ENCODE measurements at places on chromosomes 6 and 20.

GRCh38 chr20:20824924-20825584 is 112.6 kb upstream of the RALGAPA2 start:
- peak; percentile 76 for DNase-seq
- H3K27me3 ChIP-seq = peaks cover 13% of the 10 kb centered on the region
- no peak overlapping the region for H3K4me3 ChIP-seq
- H3K36me3 ChIP-seq = no peaks in the 10 kb centered on the region
- no peak overlapping the region for H3K27ac ChIP-seq
- peaks cover 2% of the 10 kb centered on the region for H3K4me1 ChIP-seq

DNA sequence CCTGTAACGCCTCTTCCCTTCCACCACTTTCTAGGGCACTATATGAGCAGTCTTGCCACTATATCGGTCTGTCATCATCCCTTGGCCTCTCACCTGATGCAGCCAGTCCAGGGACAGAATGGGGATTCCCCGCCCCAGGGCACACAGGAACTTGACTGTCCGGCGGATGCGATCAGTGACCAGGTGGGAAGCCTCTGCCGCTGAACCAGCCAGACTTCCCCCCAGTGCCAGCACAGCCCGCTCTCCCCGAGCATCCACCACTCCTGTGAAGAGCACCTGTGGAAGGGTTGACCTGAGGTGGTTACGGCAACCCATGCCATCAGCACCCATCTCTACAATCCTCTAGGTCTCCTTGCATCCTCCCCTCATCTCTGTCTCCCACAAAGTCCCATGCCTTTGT is 12.2 kb upstream of the NRM start:
- DNase-seq = no peak
- no peak overlapping the region for H3K4me3 ChIP-seq
- peaks cover 59% of the 10 kb centered on the region for H3K36me3 ChIP-seq
- H3K27me3 ChIP-seq = no peaks in the 10 kb centered on the region
- H3K4me1 ChIP-seq = no peaks in the 10 kb centered on the region

DNA sequence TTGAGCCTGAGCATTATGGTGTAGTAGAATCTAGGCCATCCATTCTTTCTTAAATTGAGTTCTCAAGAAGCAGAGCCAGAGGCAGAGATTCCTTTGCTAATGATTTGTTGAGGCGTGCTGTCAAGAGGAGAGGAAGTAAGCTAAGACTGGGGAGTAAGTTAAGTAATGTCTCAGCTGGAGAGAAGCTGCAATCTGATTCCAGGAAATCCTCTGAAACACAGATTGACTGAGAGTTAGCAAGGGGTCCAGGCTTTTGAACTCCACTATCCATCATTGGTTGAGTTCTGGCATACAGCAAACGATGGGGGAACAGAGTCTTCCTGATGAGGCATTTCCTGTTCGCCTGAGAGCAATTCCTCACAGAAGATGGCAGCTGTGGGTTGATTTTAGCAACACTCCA is 207.4 kb upstream of the RAB32 start:
- H3K36me3 ChIP-seq = no peaks in the 10 kb centered on the region
- no peak overlapping the region for H3K4me3 ChIP-seq
- no peaks in the 10 kb centered on the region for H3K27me3 ChIP-seq
- DNase-seq = peak; percentile 51
- peaks cover 4% of the 10 kb centered on the region for H3K4me1 ChIP-seq

DNA sequence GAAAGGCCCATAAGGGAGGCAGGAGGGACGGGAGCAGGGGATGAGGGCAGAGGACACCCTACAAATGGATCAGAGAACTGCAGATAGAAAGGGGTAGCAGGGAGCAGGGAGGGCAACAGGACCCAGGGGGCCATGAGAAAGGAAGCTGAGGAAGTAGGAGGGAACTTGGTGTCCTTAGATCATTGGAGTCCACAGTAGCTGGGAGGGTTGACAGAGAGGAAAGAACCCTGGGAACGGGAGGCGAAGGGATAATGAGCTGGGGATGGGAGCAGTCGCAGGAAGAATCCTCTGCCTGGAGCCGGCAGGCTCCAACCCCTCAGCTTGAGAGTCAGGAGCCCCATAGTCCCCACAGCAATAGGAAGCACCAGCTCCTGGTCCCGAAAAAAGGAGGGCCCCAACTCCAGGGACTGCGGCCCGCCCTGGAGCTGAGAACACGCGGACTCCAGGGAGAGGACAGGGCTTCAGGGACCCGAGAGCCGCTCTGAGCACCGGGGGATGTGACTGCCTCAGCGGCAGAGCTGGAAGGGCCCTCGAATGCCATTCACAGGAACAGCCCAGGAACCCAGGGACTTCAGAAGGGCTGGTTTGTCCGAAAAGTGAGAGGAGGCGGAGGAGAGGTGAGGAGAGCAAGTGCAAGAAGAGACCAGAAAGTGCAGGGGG is 32.7 kb downstream of the HLA-A start:
- DNase-seq = no peak
- peak overlapping the region; percentile 9 for H3K4me3 ChIP-seq
- H3K4me1 ChIP-seq = peaks cover 19% of the 10 kb centered on the region
- no peaks in the 10 kb centered on the region for H3K36me3 ChIP-seq
- peaks cover 29% of the 10 kb centered on the region for H3K27me3 ChIP-seq

DNA sequence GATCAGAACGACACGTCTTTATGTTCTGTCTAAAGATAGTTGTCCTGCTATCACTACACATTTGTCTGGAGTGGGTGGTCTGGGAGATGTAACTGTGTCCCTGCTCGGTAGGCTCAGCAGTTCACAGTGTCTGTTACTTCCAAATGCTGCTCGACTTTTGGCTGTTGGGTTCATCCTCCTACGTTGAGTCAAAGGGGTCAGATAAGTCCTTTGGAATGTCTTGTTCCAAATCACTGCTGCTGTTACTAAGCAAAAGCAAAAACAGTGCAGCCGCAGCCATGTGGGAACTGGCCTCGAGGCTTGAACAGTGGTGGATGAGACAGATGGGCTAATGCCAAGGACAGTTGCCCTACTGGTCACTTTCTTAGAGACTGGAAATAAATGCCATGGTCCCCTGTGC is 272.2 kb upstream of the MAP3K7 start:
- no peak for DNase-seq
- H3K4me3 ChIP-seq = no peak overlapping the region
- H3K27ac ChIP-seq = no peak overlapping the region
- no peaks in the 10 kb centered on the region for H3K4me1 ChIP-seq

GRCh38 chr6:41269166-41269565 is 17.3 kb downstream of the TREM1 start:
- no peaks in the 10 kb centered on the region for H3K36me3 ChIP-seq
- H3K27me3 ChIP-seq = peaks cover 3% of the 10 kb centered on the region
- no peak for DNase-seq
- H3K4me1 ChIP-seq = no peaks in the 10 kb centered on the region
- H3K27ac ChIP-seq = no peak overlapping the region
- no peak overlapping the region for H3K4me3 ChIP-seq

DNA sequence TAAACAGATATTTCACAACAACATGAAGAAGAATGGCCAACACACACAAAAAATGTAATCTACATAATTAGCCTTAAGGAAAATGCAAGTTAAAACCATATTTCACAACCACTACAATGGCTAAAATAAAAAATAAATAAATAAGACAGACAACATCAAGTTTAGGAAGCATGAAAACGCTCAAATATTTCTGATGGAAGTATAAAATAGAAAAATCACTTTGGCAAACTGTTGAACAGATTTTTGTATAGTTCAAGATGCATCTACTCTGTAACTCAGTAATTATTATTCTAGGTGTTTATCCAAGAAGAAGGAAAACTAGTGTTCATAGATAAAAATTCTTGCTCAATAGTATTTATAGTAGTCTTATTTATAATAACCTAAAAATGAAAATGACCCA is 1410.1 kb upstream of the ADGRB3 start:
- H3K4me1 ChIP-seq = peaks cover 2% of the 10 kb centered on the region
- H3K27me3 ChIP-seq = no peaks in the 10 kb centered on the region
- no peak for DNase-seq
- no peak overlapping the region for H3K4me3 ChIP-seq
- H3K36me3 ChIP-seq = no peaks in the 10 kb centered on the region

GRCh38 chr6:7151381-7151780 is 43.6 kb downstream of the RREB1 start:
- no peaks in the 10 kb centered on the region for H3K36me3 ChIP-seq
- DNase-seq = no peak
- no peaks in the 10 kb centered on the region for H3K27me3 ChIP-seq

DNA sequence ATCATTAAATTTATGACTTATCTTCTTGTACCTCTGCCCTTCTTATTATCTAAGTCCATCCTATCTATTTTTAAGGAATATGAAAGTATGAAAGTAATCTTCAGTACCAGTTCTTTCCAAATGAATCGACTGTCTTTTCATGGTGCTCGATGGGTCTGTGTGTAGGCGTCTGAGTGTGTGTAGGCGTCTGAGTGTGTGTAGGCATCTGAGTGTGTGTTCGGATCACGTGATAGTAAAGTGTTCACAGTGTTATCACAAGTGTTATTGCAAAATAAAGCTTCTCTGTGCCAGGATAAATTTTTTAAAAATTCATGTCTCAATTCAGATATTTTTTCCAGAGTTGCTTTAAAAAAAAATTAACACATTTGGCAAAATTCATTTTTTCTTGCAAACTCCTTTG is 58.3 kb downstream of the BMP6 start:
- no peak overlapping the region for H3K4me3 ChIP-seq
- H3K36me3 ChIP-seq = no peaks in the 10 kb centered on the region

DNA sequence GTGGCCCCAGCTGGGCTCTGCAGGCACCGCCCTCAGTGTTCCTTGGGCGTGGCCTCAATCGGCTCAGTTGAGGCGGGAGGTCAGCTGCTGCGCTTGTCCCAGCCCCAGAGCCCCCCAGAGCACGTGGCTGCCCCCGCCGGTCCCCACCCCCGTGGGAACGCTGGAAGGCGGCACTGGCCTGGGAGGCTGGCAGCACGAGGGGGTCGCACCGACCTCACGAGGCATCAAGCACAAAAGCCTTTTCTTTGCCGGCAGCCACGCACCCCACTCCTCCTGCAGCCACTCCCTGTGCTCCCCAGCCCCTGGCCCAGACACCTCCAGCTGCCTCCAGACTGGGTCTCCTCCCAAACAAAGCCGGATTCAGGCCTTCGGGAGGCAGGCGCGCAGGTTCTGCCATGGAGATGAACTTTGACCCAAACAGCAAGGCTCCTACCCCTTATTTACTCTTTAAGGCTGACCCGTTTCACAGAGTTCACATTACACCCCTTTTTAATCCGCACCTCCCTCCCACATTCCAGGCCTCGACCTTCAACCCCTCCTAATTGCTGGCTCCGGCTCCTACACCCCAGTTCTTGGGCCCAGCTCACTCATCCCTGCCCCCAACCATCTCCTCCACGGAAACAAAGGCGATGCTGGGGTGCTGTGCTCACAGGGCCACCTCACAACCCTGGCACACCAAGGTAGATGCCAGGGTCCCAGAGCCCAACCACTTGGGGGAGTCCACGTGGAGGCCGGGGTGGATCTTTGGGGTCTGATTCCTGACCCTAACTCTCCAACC is 111.7 kb downstream of the NOL4L start:
- H3K4me3 ChIP-seq = peak overlapping the region; percentile 11
- H3K4me1 ChIP-seq = peaks cover 89% of the 10 kb centered on the region
- DNase-seq = no peak

- no peaks in the 10 kb centered on the region for H3K27me3 ChIP-seq
- DNase-seq = peak; percentile 46
- H3K4me3 ChIP-seq = no peak overlapping the region
- H3K36me3 ChIP-seq = no peaks in the 10 kb centered on the region
Observed at GRCh38 chr6:163122365-163122764, 292.2 kb upstream of the QKI start.

DNA sequence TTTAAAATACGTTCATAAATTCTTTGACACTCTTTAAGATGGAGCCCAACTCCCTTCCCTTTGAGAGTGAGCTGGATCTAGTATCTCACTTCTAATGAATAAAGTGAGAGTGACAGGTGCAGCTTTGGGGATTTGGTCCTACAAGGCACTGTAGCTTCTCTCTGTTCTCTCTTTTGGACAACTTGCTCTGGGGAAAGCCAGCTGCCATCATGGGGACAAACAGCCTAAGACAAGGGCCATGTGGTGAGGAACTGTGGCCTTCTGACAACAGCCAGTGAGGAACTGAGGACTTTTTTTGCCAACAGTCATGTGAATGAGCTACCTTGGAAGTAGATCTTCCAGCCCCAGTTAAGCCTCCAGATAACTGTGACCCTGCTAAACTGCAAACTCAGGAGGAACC is 272.8 kb upstream of the AGPAT4 start:
- H3K36me3 ChIP-seq = no peaks in the 10 kb centered on the region
- DNase-seq = no peak
- H3K4me1 ChIP-seq = no peaks in the 10 kb centered on the region

DNA sequence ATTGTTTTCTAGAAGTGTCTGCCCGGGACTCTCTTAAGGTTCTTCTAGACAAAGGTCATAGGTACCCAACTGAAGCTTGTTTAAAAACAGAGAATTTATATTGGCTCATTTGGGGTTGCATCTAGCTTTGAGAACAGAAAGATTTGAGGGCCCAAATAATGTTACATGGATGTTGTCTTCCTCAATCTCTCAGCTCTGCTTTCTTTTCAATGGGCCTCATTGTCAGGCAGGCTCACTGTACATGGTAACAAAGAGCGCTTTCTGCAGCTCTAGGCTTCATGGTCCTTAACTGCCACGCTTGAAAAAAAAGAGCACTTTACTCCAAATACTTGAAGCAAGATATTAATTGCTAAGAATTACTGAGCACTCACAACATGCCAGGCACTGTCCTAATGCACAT is 22.2 kb downstream of the NHLRC1 start:
- no peak overlapping the region for H3K4me3 ChIP-seq
- no peaks in the 10 kb centered on the region for H3K36me3 ChIP-seq
- no peaks in the 10 kb centered on the region for H3K4me1 ChIP-seq
- H3K27ac ChIP-seq = no peak overlapping the region
- no peak for DNase-seq

DNA sequence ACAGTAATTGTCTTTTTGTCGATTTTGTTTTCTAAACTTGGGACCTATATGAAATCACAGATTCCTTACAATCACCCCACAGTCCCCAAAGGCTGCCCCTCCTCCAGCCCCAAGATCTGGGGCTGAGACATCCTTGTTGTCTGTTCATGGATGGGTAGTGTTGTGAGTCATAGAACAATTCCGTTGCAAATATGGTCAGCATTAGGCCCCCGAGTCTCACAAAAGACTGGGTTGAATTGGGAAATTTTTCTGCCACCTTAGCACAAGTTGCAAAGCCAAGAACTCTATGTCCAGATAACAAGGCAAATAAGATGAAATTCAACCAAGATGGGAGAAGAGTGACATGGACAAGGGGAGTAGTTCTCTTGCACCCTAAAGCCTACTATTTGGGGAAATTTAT is 10.5 kb upstream of the TAB2 start:
- H3K27ac ChIP-seq = no peak overlapping the region
- H3K4me3 ChIP-seq = no peak overlapping the region
- no peaks in the 10 kb centered on the region for H3K4me1 ChIP-seq
- peaks cover under 1% of the 10 kb centered on the region for H3K27me3 ChIP-seq
- H3K36me3 ChIP-seq = no peaks in the 10 kb centered on the region
- DNase-seq = no peak

Measured in muscle of leg (tissue), 16 donors.